ENCODE measurements at places on chromosomes 7 and 10. TPM values are rescaled to one million over a fixed set of nuclear protein-coding genes. Genes with fewer than 3 reads are reported as not detected.

Gene PTPN20
- 7.0 TPM for total RNA-seq

Gene CRYGN
- total RNA-seq: 2.1 TPM

Gene CTBP2
- total RNA-seq: 34.3 TPM

Gene CYP2W1
- total RNA-seq: not detected

Gene ECHS1
- 79.3 TPM for total RNA-seq

Gene ADAM12
- 2.1 TPM for total RNA-seq

Gene LOXL4
- total RNA-seq: 0.26 TPM

Gene CHST3
- total RNA-seq: 17.1 TPM

Gene THSD7A
- 8.8 TPM for total RNA-seq

Gene TUBB8
- total RNA-seq: not detected

Gene IDI2
- not detected for total RNA-seq

Gene OR2A7
- not detected for total RNA-seq

Gene FBXL15
- total RNA-seq: 31.1 TPM

Gene PRPF18
- 30.2 TPM for total RNA-seq

GRCh38 chr10:25934621-25935139 lies 651 bp downstream of the MYO3A start:
- DNase-seq: no peak

- no peak for DNase-seq
Measured at GRCh38 chr10:106857213-106857612, 307.3 kb downstream of the SORCS1 start.

- no peak for DNase-seq
Measured at GRCh38 chr10:71008150-71008549, 119.8 kb upstream of the PCBD1 start.

DNA sequence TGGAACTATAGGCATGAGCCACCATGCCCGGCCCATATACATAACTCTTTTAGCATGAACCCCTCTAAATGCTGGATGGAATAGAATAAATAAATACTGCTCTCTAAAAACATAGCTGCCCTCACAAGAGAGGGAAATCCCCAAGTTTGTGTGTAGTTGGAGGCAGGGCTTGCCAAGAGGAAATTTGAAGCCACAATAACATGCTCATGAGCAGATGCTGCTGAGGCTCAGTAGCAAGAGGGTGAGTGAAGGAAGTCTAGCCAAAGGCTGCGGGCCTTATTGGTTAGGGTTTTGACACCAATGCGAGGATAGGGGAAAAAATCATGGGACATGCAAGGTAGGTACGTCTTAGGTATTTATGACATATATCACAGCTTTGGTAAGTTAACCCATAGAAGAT lies 17.3 kb downstream of the TPK1 start:
- no peak for DNase-seq

DNA sequence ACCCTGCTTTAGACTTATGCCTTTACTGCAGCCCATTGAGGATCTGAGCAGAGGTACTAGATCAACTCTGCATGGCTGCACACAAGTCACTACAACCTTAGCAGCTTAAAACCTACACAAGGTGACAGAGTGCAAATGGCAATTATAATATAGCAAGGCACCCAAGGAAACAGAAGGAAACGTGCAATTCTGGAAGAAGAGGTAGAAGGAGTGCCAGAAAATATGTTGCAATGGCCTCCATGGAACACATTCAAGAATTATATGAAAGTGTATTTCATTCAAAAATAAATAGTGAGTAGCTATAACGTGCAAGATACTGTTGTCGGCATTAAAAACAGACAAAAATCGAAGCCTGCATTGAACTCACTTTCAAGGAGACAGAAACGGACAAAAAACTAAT lies 2.9 kb upstream of the AKR1C8 start:
- no peak for DNase-seq

DNA sequence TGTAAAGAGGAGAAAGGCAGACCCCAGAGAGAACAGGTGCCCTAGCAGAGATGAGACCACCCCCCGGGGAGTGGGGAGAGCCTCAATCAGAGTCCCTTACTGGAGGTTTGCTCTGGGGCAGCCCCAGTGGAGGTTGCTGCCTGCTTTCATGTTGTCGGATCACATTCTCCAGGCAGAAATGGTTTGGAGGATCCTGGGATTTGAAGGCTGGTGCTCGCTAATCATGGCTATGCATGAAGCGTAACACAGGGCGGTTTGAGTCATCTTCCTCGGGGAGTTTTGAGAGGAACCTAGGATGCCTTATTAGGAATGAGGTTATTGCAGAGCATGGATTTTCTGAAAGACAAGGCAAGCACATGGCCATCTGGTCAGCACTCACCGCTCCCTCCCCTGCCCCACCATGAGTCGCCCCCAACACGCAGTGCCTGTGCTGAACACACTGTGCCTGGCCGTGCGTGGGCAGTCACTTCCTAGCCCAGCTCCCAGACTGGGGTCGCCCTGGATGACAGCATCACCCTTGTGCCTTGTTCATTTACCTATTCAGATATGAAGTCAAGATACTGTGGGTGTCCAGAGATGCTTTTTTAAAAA lies 319.9 kb downstream of the DPP6 start:
- DNase-seq: no peak

GRCh38 chr7:18045171-18045570 lies 17.5 kb upstream of the PRPS1L1 start:
- DNase-seq: no peak

GRCh38 chr10:1532636-1533035 lies 204.7 kb downstream of the ADARB2 start:
- no peak for DNase-seq

DNA sequence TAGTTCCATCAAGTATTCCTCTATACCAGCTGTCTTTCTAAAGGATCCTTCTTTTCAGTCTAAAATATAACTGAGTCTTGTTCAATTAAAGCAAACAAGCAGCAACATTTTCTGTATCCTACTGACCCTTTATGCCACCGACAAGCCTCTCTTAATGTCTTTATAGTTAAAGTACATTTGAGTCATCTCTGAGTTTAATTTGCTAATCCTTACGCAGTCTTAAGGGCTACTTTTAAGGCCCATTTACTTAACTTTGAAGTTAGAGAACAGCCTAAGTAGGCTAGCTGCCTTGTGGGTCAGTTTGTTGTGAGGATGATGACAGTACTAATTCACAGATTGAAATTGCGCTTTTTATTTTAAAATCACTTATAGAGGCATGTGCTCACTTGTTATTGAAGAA lies 265.5 kb upstream of the FERD3L start:
- no peak for DNase-seq

DNA sequence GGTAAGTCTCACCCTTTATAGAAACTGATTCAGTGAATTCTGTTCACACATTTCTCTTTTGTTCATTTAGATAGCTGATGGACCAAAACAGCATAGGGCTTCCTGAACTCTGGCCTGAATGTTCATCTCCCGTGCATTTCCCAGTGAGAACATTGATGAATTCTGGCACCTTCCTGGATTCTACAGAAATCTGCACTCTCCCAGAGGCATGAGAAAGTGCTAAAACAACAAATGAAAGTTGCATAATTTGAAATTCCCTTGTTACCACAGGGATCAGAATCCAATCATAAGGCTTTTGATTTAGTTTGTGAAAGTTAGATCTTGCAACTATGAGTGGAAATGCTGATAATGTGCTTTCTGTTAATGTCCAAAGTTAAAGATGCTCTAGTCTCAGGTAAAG lies 29.7 kb upstream of the SCIN start:
- DNase-seq: no peak

DNA sequence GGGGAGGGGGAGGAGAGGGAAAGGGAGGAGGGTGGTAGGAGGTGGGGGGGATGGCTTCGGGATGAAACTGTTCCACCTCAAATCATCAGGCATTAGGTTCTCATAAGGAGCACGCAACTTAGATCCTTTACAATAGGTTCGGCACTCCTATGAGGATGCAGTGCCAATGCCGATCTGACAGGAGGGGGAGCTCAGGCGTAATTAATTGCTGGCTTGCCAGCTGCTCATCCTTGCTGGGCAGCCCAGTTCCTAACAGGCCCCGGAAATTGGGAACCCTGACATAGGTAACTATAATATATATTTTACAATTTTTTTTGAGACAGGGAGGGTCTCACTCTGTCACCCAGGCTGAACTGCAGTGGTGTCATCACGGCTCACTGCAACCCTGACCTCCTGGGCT lies 118.8 kb upstream of the SFMBT2 start:
- peak; percentile 55 for DNase-seq

GRCh38 chr7:154906736-154907355 lies 96.1 kb downstream of the PAXIP1 start:
- DNase-seq: no peak

GRCh38 chr10:12103802-12104201 lies 25.7 kb upstream of the SEC61A2 start:
- no peak for DNase-seq

GRCh38 chr10:78427497-78428031 lies 393.9 kb downstream of the RPS24 start:
- DNase-seq: no peak

- DNase-seq: no peak
Measured at GRCh38 chr10:21505711-21506278, 19.7 kb downstream of the SKIDA1 start.

- peak; percentile 61 for DNase-seq
Measured at GRCh38 chr7:29684787-29685650, 121.3 kb upstream of the WIPF3 start.

- no peak for DNase-seq
Measured at GRCh38 chr7:97697396-97697795, 34.5 kb upstream of the TAC1 start.

DNA sequence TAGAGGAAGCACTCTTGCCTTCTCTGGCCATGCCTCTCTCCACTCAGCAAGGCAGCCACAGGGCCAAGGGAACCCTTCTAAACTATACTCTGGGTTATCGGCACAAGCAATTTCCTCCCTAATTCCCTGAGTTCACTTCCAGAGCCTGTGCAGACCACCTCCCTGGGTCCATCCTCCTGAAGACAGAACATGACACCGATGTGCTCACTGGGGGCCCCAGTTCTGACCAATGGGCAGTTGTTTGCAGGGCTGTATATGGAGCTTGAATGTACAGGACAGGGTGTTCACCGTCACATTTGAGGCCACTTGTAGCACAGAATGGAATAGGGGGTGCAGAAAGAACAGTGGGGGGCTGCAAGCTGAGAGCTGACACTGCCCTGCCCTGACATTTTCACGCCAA lies 77.7 kb downstream of the TFEC start:
- no peak for DNase-seq

- DNase-seq: no peak
Measured at GRCh38 chr7:31326416-31326815, 14.1 kb downstream of the NEUROD6 start.

GRCh38 chr10:58765910-58766309 lies 253.2 kb downstream of the BICC1 start:
- no peak for DNase-seq

- no peak for DNase-seq
Measured at GRCh38 chr10:28806951-28807759, 129.8 kb downstream of the BAMBI start.

DNA sequence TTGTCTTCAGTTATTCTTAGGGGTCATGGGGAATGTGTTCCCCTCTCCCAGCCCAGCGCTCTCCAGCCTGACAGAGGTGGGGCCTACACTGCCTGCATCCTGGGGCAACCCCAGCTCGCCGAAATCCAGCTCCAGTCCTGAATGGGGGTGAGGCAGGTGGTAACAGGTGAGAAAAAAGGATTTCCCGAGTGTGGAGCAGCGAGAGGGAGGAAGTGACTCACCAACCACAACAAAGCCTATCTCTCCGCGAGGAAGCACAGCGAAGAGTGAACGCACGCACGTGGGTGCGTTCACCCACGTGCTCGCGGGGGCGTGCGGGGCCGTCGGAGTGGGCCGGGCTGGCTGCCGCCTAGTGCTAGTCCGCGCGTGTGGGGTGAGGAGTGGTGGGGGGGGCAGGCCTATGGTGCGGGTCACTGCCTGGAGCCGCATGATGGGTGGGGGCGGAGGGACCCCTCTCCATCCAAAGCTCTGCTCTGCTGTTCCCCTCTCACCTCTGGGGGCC lies 855 bp upstream of the PALD1 start:
- no peak for DNase-seq

- DNase-seq: peak; percentile 14
Measured at GRCh38 chr7:149027611-149028345, 527 bp downstream of the PDIA4 start.

DNA sequence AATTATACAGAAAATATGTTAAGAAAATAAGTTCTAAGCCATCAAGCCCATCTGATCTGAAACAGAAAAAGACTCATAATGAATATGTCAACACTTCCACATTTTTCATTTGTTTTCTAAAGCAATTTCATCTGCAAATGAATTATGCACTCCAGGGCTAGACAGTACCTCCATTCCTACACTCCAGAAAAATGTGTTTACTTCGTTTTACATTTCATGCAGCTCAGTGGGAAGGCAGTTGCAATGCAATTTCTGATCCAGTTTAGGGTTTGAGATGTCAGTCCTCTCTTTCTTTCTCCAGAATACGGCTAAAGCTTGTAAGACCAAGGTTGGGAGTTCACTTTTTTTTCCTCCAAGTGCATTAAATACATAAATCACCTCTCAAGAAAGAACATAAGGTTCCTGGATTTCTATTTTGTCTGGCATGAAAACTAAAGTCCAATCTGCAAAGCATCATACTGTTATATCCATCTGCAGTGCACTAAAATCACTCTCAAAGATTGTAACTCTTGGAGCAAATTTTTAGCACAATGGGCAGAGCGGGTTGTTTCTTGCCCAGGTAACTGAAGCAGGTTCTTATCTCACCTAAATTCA lies 348.8 kb upstream of the C7orf33 start:
- DNase-seq: no peak

GRCh38 chr10:75398200-75398691 lies 3.3 kb downstream of the ZNF503 start:
- no peak for DNase-seq

DNA sequence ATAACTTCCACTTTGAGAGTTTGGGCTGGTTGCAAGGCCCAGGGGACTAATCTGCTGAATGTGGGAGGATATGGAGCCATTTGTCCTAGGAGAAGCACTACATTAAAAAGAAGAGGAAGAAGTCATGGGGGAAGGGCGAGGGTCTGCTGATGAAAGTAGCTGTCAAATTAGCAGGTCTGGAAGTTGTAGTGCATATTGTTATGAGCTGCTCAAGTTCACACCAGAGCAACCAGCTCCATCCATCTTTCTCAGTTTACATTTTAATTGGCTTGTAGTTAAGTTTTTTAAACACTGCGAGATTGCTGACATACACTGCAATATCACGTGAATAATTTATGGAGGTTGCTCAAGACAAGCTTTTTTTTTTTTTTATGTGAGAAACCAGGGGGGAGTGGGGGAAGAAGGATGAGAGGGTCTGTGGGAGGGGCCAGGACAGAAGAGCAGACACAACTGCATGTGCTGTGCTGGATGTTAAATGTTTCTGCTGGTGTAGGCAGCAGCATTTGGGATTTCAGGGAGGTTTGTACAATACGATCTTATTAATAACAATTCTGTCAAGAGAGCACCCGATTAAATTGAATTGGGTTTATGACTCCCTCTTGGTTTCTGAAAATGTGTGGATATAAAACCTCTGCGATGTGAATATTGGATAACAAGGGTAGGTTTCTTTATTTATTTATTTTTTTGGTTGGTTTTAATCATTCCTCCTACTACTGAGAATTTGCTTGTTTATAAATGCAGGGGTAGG lies 759.0 kb upstream of the GALNT17 start:
- DNase-seq: no peak

DNA sequence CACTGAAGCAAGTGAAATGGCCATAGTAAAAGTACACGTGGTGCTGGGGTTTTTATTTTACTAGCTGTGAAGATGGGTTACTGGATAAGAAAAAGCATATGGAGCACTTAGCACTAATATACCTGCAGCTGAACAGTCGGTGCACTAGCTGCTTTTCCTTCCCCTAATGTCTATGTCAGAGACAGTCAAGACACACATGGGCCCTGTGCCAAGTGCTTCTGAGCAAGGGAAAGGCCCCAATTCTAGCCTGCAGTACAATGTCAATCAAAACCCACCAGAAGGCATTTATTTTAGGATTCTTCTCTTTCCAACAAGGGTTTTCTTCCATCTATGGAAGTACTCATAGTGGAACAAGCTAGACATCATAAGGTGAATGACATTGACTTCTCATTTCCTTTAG lies 716.7 kb downstream of the CCSER2 start:
- DNase-seq: no peak
